ENCODE measurements at places on chromosomes 11 and 22.
A peak's percentile ranks its signal among the peaks of the same experiment; 100 is the strongest.

GRCh38 chr11:74255741-74256375 lies 55.6 kb downstream of the P4HA3 start:
- peak; percentile 75 for DNase-seq

- DNase-seq: no peak
These were observed 90.7 kb upstream of the OR4B1 start for GRCh38 chr11:48125866-48126265.

GRCh38 chr22:22452211-22452610 lies 56.3 kb downstream of the ZNF280B start:
- DNase-seq: no peak

DNA sequence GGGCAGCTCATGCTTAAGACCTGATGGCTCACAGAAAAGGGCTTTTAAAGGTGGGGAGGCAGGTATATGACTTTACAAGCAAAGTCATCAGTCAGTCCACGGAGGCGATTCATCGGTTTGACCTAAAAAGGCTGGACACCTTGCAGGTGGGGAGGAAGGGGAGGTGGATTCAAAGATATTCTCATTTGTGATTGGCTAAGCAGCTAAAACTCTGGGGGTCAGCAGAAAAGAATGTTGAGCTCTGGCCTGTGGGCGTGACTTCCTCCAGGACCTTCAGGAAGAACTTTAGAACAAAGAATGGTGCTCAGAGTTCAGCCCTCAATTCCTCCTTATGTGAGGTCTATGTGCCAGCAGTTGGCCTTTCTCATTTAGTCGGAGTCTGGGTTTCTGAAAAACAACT lies 78.3 kb upstream of the LMO1 start:
- no peak for DNase-seq

- DNase-seq: no peak
These were observed 537.3 kb downstream of the OPCML start for GRCh38 chr11:132994966-132995365.

- no peak for DNase-seq
These were observed 227.5 kb upstream of the ZC3H12C start for GRCh38 chr11:109865548-109866186.

GRCh38 chr11:123594188-123594901 lies 60.1 kb downstream of the SCN3B start:
- no peak for DNase-seq

DNA sequence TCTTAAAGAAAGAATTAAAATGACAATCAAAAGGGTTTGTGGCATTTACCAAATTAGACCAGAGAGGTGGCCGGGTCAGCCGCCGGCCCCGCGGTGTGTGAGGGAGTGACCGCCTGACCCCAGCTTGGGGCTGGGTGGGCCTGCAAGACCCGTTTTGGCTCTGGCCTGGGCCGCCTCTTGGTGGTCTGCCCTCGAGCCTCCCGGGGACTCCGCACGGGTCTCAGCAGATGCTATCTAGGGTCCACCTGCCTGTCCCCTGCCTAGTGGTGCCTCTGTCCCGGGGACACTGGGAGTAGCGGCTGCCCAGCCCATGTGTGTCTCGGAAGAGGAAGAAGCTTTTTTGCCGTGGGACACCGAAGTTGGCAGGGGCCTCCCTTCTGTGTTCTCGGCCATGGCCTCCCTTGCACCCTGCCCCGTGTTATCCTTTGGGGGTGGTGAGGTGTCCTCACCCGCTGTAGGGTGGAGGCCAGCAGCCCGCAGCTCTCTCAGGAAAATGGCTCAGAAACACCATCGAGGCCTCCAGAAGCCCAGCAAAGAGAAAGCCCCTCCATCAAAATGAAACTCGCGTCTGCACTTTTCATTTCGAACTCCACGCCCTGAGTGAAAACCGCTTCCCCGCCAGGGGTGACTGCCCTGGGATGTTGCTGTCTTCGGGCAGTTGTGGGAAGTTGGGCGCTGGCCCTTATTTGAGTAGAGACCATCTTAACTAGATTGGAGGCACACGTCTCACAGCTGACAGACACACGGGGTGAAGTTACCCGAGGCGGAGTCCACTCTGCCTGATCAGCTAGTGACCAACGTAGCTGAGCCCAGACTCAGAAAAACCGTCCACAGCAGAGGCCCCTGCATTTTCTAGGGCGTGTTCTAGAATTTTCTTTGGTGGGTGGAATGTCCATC lies 8.0 kb downstream of the CCND1 start:
- no peak for DNase-seq

GRCh38 chr11:92199991-92200390 lies 24.6 kb upstream of the FAT3 start:
- DNase-seq: no peak

GRCh38 chr11:118933486-118933885 lies 7.8 kb upstream of the BCL9L start:
- no peak for DNase-seq

Data from fibroblast of lung (primary cell).